CD4-positive, alpha-beta T cell treated with Interleukin-15 for 1 hour (primary cell): ENCODE measurements at places on chromosomes 1 and 21.

- no peak for DNase-seq
Measured at GRCh38 chr1:156905176-156905575, 11.7 kb downstream of the PEAR1 start.

DNA sequence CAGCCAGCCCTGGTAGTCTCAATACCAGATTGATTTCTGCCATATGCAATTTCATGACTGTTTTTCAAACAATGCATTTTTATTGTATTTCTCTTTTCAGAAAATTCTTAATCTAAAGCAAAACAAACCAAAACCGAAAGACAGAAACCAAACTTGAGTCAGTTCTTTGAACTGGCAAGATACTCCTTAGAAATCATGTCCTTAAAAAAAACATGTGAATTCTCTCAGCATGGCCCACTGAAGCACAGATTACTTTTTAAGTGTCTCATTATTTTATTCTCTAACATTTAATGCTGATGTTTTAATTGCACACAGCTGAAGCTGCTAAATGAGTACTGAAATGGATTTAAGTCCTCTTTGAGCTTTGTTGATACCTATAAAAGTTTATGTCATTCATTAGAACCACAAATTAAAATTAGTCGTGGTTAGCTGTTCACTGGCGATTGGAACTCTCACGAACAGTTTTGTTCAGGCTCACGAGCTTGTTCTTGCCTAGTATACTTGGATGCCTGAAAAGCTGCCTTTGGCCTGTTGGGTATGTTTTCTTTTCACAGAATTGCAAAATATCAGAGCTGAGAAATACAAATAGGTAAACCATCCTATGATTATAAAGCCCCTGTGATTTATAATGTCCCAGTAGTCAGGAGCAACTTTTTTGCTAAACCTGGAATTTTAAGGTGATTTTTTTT, 87.5 kb downstream of the CAMTA1 start:
- DNase-seq: no peak

- no peak for DNase-seq
Measured at GRCh38 chr1:238826891-238827290, 559.5 kb upstream of the CHRM3 start.

DNA sequence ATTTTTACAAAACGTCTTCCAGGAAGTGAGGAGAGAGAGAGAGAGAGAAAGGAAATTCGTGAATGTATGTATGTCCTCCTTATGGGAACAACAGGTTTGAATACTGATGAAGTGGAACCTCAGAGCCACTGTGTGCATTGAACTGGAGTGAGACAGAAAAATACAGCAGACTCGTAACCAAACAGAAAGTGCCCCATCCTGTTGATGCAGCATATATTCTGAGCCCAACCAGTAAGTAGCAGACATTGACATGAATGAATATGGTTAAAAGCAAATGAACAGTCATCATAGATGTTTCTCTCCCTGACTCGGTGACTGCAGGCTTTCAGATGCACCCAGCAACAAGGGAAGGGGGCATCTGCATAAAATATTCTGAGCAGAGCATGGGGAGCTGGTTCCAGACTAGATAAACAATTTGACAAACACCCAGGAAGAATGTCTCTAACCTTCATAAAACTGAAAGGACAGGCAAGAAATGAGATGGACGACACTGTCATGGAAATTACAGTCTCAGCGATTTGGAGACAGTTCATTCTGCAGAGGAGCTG, 471.0 kb upstream of the PBX1 start:
- DNase-seq: no peak

DNA sequence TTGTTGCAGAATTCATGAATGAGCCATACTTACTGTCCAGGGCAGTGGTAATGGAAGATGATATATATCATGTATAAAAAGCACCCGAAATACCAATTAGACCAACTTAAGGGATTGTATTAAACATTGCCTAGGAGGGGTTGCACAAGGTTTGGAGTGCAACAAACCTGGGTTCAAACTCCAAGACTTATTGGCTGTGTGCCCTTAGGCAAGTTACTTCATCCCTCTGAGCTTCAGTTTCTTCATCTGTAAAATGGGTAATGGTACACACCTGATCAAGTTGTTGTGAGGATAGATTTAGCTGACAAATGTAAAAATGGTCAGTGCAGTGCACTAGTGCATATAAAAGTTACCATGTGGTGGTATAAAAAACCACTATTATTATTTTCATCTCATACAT, 9.8 kb upstream of the PPP1R15B start:
- DNase-seq: no peak

DNA sequence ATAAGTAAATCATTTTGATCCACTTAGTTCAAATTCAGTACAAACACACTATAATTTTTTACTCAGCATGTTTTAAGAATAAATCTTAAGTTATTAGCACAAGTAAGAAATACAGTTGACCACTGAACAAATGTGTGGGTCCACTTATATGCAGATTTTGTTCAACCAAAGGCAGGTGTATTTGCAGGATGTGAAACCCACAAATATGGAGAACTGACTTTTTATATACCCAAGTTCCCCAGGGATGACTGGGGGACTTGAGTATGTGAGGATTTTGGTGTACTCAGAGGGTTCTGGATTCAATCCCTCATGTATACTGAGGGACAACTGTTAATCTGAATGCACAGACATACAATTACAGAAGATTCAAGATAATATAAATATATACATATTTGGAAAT, 25.7 kb upstream of the ERICH3 start:
- no peak for DNase-seq

- DNase-seq: no peak
Measured at GRCh38 chr1:12450756-12451559, 167.1 kb downstream of the DHRS3 start.

- DNase-seq: no peak
Measured at GRCh38 chr1:204073837-204074273, 940 bp downstream of the SOX13 start.

DNA sequence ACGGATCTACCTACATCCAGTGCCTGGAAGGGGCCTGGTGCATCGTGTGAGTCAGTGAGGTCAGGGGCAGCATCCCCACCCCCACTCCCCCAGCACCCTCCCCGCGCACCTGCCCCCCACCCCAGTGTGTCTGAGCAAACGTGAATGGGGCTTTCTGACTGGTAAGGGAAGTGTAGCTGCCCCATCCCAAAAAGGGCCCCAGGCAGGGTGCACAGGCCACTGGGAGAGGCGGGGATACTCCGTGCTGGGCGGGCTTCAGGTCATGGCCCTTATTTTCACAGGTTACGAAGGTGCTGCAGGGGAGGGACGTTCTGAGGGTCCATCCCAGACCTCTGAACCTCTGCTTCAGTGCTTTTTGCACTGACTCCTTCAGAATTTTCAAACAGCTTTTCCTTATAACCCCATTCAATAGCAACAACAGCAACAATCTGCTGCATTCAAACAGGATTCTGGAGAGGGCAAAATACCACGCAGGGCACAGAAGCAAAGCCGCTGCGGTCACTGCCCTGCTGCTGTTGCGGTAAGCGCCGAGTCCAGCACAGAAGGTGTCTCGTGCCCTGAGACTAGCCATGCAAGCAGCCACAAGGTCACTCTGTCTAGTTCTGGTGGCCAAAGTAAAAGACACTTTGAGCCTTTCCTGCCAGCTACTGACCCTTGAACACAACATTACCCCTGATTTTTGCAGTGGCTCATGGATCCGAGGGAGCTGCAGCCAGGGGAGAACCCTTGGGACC, 10.3 kb downstream of the TTC34 start:
- DNase-seq: no peak

- no peak for DNase-seq
Measured at GRCh38 chr1:200281201-200281835, 128.5 kb downstream of the ZNF281 start.

- DNase-seq: no peak
Measured at GRCh38 chr1:22778862-22779520, 68.4 kb downstream of the EPHB2 start.

DNA sequence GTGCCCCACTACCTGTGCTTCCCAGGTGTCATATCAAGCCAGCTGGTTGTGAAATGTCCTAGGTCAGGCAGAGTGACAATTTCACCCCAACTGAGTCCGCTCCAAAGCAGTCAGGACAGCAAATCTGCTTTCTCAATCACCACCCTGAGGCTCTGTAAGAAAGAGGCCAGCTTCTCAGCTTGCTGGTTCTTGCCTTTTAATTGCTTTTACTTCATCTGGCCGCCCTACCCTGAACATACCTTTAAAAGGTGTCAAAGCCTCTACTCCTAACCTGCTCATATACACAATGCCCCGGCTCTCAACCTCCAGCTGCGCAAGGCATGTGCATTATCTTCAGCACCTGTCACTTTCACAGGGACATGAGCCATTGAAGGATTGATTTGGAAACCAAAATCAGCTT, 581.6 kb downstream of the NPHP4 start:
- no peak for DNase-seq

- DNase-seq: no peak
Measured at GRCh38 chr1:65804584-65804983, 11.9 kb downstream of the PDE4B start.

GRCh38 chr21:40681164-40681859, 165.6 kb downstream of the DSCAM start:
- no peak for DNase-seq

GRCh38 chr1:94324178-94324544, 86.8 kb upstream of the ARHGAP29 start:
- no peak for DNase-seq

- DNase-seq: no peak
Measured at GRCh38 chr1:200211157-200211556, 183.6 kb downstream of the NR5A2 start.

DNA sequence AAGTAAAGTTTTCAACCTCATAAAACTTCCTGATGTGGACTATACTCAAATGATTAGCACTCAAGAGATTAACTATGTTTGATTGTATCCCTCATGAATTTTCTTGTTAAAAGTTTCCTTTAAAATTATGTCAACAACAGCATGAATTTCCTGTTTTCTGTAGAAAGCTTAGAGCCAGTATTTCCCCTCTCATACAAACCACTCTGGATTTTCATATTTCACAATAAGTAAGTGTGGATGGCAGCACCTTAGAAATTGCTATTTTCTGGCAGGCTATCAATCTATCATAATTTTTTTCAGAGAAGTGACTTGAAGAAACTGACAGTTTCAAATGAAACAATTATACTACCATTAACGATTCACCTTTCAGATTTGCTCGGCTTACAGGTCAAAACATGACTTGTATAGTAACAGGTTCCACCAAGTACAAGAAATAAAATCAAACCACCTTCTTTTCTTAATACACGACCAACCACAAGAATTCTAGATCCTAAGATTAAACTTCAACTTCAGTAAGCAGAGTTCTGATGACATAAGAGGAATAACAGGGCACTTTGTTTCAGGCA, 20.8 kb downstream of the ELK4 start:
- no peak for DNase-seq

- DNase-seq: no peak
Measured at GRCh38 chr1:30748098-30748698, 9.4 kb downstream of the LAPTM5 start.

- peak; percentile 65 for DNase-seq
Measured at GRCh38 chr21:41895643-41896493, 16.7 kb upstream of the PRDM15 start.

GRCh38 chr1:231632119-231632518, 5.5 kb downstream of the DISC1 start:
- no peak for DNase-seq
